ENCODE measurements at places on chromosomes 13 and 19. TPM values are rescaled to one million over a fixed set of nuclear protein-coding genes. Genes with fewer than 3 reads are reported as not detected.

BICRA gene
- 7.2 TPM for total RNA-seq

PTH2 gene
- not detected for total RNA-seq

TBXA2R gene
- total RNA-seq = 2.3 TPM

FFAR1 gene
- not detected for total RNA-seq

GJB6 gene
- total RNA-seq = not detected

PROSER3 gene
- 8.4 TPM for total RNA-seq

IL12RB1 gene
- 1.6 TPM for total RNA-seq

FAM216B gene
- 47.3 TPM for total RNA-seq

FREM2 gene
- total RNA-seq = 0.03 TPM

LIN37 gene
- total RNA-seq = 7.5 TPM

GIPC3 gene
- 1.5 TPM for total RNA-seq

ELSPBP1 gene
- total RNA-seq = not detected

ZGLP1 gene
- 1.8 TPM for total RNA-seq

ZNF534 gene
- total RNA-seq = 0.31 TPM

ZNF284 gene
- 1.9 TPM for total RNA-seq

SHISA2 gene
- 0.15 TPM for total RNA-seq

IER2 gene
- total RNA-seq = 36.9 TPM

BEST2 gene
- not detected for total RNA-seq

ENOX1 gene
- 2.0 TPM for total RNA-seq

SLITRK5 gene
- total RNA-seq = 0.12 TPM

LGALS7B gene
- not detected for total RNA-seq

ATXN8OS gene
- not detected for total RNA-seq

KIR2DL4 gene
- total RNA-seq = not detected

CACNG7 gene
- not detected for total RNA-seq

TNFSF13B gene
- total RNA-seq = 1.9 TPM

CCDC122 gene
- total RNA-seq = 3.2 TPM

MTUS2 gene
- total RNA-seq = 52.4 TPM

KLF1 gene
- not detected for total RNA-seq

PCDH17 gene
- 3.1 TPM for total RNA-seq
